Kidney capillary endothelial cell (primary cell): ENCODE measurements at places on chromosomes 12 and 14.
A peak's percentile ranks its signal among the peaks of the same experiment; 100 is the strongest.

DNA sequence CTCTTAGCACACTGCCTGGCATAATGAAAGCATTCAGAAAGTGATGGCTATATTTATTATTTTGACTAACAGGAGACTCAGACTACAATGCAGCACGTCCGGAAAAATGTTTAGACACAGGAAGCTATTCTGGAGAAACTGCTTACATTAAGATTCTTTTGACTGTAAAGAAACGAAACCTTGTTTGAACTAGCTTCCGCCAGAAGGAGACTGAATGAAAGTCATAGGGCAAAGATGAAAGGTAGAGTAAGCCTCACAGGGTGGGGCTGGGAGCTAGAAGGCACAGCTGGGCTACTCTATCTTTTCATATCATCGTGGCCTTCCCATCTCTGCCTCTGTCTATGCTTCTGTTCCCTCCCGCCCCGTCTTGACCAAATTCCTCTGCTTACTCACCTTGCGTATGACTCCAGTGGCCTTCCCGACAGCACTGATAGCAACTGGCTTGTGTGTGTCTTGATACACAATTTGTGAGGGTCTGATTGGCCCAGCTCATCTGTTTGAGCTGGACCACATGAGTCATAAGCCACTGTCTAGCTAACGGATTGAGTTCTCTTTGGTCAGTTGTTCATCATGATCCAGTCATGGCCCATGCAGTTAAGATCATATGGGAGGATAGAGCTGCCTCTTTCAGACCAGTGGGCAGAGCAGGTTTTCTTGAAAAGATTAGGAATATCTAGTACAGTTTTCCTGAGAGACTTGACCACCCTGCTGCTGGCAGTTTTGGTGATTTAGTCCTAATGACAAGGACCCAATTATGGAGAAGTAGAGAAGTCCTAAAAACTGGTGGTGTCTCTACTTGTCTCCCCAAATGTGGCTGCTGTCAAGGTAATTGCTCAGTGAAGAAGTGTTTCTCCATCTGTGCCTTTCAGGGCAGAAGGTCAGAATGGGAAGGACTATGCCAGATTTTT lies 151.5 kb upstream of the SLC38A2 start:
- peak; percentile 98 for DNase-seq

- DNase-seq: peak; percentile 68
Observed at GRCh38 chr14:75982266-75983018, 647 bp upstream of the TGFB3 start.

GRCh38 chr12:24798335-24798734 lies 150.6 kb downstream of the BCAT1 start:
- no peak for DNase-seq

DNA sequence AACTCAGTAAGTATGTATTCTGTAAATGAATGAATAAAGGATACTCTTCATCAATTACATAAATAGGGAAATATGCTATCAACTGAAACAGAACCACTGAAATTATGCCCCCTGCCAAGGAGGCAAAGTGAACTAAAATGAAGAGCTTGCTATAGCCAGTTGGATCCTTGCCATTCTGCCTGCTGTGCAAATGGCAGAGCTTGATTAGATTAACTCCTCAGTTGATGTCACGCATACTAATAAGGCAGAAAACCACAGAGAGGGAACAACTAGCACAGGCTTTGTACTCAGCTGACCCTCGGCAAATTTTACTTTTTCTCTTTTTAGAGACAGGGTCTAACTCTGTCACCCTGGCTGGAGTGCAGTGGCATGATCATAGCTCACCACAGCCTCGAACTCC lies 36.7 kb upstream of the FERMT2 start:
- DNase-seq: no peak

DNA sequence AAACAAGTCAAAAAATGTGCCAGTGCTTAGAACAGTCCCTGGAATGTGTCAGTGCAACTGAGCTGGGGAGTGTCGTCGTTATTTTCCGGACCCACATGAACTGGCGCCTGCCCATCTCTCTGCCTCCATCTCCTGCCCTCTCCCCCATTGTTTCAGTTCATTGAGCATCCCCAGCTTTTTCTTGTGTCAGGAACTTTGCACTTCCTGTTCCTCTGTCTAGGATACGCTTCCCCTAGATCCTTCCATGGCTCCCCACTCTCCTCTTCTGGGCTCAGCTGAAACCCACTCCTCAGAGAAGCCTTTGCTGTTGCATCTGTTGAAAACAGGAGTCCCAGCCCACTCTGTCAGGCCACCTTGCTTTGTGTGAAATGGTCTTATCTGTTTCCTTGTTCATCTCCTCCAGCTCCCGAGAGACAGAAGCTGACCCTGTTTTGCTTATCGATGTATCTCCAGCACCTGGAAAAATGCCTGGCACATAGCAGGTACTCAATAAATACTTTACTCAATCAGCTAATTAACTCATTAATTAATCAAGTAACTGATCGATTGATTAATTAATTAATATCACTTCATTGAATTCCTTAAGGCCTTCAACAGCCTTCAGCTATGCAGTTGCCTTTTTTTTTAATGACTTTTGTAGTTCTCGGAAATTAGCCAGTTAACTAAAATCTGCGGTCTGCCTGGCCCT lies 2.7 kb upstream of the SCARB1 start:
- no peak for DNase-seq

DNA sequence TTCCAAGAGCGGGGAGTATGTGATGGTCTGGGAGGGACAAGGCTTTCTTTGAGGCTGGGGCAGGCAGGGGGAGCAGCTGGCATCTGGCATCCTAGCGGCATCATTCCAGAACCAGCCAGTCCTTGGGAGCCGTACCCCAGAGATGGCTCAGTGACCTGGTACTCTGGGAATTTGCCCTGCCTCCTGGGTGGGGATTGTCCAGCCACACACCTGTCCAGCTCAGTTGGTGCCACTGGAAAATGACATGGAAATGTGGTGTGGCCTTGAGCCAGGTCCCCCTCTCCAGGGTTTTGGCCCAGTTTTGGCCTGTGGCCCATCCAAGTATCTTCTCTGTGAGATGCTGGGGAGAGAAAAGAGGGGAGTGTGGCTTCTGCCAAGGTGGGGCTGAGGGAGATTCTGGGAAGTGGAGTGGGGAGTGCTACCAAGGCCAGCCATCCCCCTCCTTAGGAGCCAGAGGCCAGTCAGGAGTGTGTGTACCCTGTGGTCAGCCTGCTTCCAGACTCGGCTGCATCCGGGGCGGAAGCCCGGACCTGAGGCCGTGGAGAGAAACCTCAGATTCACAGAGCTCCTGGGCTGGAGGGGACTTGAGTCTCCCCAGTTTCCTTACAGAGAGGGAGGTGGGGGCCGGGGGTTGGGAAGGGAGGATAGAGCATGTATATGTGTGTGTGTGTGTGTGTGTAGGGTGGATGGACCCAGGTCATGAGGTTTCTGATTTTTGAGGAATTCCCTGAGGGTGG lies 14.7 kb upstream of the KRT80 start:
- DNase-seq: no peak

GRCh38 chr12:106305376-106305775 lies 2.8 kb downstream of the TCP11L2 start:
- DNase-seq: no peak

DNA sequence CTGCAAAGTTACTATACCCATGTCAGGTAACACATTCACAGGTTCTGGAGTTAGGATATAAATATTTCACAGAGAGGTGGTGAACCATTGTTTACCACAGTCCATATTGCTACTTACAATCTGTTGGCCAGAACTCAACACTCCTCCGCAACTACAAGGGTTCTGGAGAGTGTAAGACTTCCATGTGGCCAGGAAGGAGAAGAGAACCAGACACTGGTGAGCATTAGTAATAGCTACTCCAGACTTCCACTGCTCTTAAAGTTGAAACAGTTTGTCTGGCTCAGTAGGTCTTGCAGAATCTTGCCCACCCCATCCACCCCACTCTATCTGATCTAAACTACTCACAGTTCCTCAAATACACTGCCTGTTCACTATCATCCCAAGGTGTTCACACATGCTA lies 369.6 kb downstream of the DUSP6 start:
- DNase-seq: no peak

DNA sequence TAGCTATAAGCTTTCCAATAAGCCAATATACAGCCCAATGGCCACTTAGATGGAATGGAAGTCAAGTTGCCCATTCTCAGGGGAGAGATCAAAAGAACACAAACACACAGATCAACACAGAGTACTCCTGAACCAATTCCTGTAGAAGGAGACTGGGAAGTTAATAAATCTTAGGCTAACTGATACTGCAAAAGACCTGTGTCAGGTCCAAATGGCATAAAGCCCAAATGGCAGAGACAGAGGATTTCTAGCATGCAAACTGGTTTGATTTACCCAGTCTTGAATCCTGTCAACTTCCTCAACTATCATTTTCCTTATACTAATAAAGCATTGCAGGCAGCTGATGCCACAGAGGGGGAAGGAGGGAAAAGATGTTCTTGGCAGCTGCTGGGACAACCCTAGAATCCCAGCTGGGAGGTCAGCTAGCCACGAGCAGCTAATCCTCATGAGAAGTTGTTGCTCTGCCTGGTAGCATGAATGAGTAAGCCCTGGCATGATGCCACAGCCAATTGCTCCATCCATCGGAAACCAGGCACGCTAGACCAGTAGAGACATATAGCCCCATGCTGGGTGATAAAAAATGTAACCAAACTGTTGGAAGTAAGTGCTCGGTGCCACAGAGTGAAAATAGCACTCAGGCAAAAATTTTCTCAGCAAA lies 26.2 kb downstream of the ANG start:
- DNase-seq: no peak
